ENCODE measurements at places on chromosomes 6 and 20. TPM values are rescaled to one million over a fixed set of nuclear protein-coding genes. Genes with fewer than 3 reads are reported as not detected.

DNA sequence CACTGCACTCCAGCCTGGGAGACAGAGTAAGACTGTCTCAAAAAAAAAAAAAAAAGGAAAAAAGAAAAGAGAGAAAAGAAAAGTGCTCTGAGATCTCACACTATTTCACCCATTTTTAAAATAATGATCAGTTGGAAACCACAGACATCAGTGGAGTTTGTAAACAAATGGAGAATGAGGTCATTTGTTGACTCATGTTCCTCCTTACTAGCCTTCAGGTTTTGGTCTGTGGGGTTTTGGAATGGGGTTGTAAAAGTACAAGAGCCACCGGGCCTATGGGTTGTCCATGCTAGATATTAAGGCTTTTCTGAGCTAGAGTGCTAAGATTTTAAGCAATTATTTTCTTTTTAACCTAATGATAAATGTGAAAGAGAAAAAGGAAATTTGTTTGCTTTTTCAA lies 104.4 kb upstream of the PRL start:
- DNase-seq: no peak

The MICAL1 gene
- total RNA-seq: 81.5 TPM

DNA sequence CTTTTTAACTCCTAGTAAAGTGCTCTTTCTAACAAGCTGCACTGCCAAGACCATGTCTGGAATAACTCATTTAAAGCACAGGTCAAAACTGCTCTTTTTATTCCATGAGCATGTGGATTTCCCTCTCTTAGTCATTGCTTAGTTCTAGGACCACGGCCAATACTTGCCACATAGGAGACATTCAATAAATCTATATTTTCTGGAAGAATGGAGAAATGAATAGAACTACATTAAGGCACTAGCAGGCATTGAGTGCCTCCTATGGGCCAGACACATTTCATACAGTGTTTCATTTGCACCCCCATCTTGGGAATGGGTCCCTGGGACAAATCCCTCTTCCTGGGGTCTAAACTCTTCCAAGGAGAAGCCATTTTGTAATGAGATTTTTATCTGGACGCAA lies 552.8 kb upstream of the CITED2 start:
- DNase-seq: no peak

DNA sequence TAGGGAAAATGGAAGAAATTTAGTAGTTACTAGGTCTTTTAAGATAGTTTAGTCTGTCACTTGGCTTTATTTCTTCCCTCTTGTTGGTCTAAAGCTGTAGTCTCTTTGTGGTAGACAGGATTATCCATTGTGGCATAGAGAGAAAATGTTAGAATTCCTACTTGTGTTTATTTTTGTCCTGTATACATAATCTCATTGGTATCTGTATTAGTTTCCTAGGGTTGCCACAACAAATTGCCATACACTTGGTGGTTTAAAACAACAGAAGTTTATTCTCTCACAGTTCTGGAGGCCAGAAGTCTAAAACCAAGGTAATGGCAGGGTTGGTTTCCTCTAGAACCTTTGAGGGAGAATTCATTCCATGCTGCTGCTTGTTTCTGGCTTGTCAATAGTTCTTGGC lies 119.4 kb downstream of the ZFAND3 start:
- no peak for DNase-seq

DNA sequence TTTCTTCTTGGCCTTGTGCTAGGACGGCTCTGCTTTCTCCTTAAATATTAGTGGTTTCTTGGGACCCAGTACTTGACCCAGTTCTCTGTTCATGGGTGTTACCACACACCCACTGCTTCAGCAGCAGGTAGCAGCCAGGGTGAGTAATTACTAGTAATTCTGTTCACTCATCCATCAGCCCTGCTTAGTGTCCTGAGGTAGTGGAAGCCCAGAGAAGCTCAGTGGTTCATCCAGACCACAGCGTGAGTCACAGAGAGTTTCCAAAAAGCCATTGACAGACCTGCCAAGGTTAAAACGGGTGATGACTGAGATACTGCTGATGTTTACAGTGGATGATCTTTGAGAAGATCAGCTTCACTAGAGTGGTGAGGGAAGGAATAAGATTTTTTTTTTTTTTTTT lies 51.7 kb upstream of the HINT3 start:
- DNase-seq: no peak

The MACROD2 gene
- total RNA-seq: not detected

DNA sequence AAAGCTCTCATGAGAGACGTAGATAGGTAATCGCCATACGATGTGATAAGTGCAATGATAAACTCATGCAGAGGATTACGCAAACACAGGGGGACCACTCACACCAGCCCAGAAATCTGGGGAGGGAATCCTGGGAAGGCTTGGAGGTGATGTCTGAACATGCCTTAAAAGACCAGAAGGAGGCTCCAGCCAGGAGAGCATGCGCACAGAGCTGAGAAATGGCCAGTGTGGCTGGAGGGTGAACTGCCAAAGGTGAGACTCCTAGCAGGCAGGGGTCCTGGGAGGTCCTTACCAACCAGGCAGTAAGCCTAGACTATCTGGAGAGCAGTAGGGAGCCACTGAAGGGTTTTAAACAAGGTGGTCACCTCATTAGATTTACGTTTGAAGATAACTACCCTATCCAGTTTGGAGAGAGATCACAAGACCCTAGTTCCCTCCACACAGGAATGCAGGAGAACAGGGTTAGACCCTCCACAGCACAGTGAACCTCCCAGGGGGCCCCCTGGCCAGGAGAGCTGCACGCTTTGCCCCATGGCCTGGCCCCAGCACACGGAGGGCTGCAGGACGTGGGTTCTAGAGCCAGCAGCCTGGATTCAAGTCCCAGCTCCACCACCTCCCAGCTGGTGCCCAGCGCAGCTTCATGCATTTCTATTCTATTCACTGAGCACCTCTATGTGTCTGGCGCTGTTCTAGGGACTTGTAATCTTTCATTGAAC lies 13.1 kb downstream of the MDFI start:
- no peak for DNase-seq

The MAPK13 gene
- 40.5 TPM for total RNA-seq

- DNase-seq: no peak
Measured at GRCh38 chr6:129269076-129269475, 386.1 kb downstream of the LAMA2 start.

DNA sequence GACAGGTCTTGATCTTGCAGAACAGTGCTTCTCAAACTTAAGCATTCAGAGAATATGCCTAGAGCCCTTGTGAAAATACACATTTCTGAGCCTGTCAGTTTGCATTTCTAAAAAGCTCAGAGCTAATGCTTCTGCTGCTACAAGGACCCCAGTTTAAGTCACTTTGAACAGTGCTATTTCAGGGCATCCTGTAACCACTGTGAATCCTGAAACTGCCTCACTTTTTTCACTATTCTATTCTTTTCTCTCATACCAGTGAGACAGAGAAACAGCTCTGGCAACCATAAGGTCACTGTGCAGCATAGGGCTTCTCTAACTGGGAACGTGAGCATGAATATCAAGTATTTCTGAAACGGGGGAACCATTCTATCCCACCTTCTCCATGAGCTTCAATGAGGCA lies 51.2 kb downstream of the LGSN start:
- DNase-seq: no peak

GRCh38 chr20:46174469-46175126 lies 56.5 kb downstream of the CD40 start:
- DNase-seq: peak; percentile 80

GRCh38 chr6:160929831-160930230 lies 61.7 kb upstream of the MAP3K4 start:
- DNase-seq: no peak

The C20orf144 gene
- total RNA-seq: 0.43 TPM

- DNase-seq: no peak
Measured at GRCh38 chr6:26267083-26267589, 97.9 kb upstream of the BTN3A2 start.

The PLA2G7 gene
- total RNA-seq: 9.6 TPM

The MYLIP gene
- total RNA-seq: 27.0 TPM

The ENPP1 gene
- 0.23 TPM for total RNA-seq

GRCh38 chr6:166003569-166003968 lies 164.1 kb downstream of the TBXT start:
- no peak for DNase-seq

The ZBTB22 gene
- total RNA-seq: 20.9 TPM

The UNC5CL gene
- total RNA-seq: 3.0 TPM

DNA sequence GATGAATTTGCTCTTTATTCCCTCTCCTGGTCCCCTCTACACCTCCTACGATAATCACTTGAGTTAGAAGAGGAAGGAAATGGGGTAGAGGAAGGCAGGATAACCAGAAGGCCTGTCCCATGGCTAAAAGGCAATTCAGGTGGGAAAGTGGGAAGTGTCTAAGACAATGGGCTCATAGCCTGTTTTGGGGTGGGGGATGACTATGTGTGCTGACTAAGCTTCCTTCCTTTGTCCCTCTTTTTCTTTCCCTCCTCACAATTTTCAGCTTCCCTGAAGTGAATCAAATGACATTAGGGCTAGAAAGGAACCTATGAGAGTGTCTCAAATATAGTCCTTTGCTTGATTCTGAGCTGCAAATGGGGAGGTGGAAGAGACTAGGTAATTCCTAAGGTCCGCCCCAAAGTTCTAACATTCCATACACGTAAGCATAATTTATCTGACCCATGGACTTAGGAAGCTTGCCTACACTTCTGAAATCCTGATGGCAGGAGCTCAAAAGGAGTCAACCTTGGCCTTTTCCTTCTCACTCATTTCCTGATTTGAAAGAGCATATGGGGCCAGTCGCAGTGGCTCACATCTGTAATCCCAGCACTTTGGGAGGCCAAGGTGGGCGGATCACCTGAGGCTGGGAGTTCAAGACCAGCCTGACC lies 24.3 kb downstream of the EDEM2 start:
- DNase-seq: no peak

DNA sequence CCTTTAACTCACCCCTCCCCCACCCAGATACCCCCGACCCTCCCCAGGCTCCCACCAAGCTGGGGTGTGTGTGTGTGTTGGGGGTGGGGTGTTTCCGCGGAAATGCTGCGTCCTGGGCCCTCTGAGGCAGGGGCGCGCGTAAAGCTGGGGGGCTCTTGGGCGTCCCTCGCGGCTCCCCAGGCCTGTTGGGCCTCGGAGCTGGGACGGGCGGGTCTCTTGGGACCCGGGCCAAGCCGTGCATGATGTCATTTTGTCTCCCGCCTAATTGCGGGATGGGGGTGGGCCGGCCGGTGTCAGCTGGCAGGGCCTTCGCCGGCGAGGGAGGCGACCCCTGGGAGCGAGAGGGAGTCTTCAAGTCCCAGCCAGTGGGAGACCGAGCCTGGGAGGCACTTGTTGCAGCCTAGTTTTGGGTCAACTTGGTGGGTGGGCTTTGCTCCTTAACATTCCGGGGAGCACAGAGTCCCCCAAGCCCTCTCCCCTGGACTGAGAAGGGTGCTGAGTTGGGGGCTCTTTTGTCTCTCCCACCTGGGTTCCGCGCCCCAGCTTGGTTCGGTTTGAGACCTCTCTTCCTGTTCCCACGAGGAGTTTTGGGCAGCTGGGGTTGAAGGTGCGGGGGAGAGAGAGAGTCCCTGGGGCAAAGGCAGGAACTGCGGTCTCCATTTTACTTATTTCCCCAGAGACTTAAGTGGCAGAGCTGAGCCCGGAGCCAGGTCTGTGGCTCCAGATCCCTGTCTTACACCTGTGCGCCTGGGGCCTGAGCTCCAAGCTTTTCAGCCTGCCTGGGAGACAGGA lies 623 bp downstream of the MYBL2 start:
- DNase-seq: peak; percentile 46

DNA sequence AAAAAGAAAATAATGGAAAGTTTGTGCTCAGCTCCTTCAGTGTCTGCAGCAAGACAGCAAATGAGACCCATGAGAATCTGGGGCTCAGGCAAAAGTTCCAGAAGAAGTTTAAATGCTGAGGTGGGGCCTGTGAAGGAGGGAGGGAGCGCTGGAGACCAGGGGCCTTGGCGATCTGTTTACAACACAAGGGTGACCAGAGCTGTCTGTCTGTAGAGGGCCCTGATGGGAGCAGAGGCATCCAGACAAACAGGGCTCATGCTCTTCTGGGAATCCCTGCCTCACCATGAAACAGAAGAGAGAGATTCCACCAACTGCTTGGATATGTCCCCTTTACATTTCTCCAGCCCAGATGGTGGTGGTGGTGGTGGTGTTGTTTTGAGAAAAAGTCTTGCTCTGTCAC lies 79.3 kb upstream of the SHLD1 start:
- DNase-seq: no peak

The GABRR1 gene
- total RNA-seq: not detected

All from activated naive CD8-positive, alpha-beta T cell treated with anti-CD3 and anti-CD28 coated beads, Interleukin-2, amount 10 ng/mL, durations not matched to agents 7 days and 5 days (primary cell).